ENCODE measurements at places on chromosomes 2 and 18.

GRCh38 chr2:65482971-65483370 is 50.6 kb upstream of the SPRED2 start:
- no peak for DNase-seq

- DNase-seq, result no peak
Observed at GRCh38 chr2:31253356-31254131, 19.6 kb downstream of the EHD3 start.

- DNase-seq, result no peak
Observed at GRCh38 chr2:199163613-199164458, 293.9 kb downstream of the SATB2 start.

DNA sequence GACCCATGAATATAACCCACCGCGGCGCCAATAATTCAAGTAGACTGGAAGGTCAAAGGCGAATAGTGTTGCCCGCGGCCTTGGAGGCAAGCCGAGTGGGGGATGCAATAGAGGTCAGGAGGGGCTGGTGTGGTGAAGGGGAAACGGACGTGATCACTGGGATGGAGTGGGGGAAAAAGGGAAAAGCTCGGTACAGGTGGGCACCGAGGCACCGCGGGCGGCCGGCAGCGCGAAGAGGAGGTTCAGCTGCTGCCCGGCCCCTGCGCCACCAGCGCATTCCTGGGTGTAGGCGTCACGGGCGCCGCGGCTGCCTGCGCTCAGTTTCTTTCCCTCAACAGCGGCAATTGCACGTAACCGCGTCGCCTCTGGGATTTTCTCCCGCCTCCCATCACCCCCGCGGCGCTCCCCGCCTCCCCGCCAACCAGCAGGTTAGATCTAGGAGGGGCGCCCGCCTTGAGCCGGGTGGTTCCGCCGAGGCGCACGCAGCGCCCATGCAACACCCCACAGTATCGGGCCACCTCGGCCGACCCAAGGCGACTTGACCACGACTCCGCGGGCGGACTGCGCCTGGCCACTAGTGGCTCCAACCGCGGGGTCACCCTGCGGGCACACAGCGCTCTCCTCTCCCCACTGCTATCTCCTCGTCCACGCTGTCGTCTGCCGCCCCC is 1.5 kb downstream of the RND3 start:
- DNase-seq, result peak; percentile 58

GRCh38 chr2:195595825-195596224 is 61.2 kb upstream of the SLC39A10 start:
- no peak for DNase-seq

GRCh38 chr2:149355716-149356422 is 25.5 kb downstream of the LYPD6 start:
- DNase-seq, result no peak

GRCh38 chr2:49661809-49662208 is 507.5 kb upstream of the FSHR start:
- DNase-seq, result no peak

Data from NCI-H1436 (cell line).